LHCN-M2 (cell line): ENCODE measurements at places on chromosomes 16 and 17. TPM values are rescaled to one million over a fixed set of nuclear protein-coding genes. Genes with fewer than 3 reads are reported as not detected.

DNA sequence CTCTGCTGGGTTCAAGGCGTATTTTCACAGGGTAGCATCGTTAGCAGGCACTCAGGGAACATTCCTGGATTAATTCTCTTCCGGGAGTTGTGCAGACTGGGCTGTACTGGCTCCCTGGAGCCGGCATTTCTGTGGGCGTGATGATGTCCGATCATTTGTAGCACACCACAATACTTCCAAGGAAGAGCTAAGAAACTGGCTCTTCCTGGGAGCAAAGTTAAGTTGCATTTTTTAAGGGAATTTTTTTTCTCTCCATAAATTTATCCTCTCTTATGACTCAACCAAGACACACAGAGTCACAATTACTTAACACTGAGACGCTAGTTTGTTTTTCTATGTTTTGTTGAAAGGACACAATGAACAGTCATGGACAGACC, 211.6 kb upstream of the FOXF1 start:
- DNase-seq: no peak

DNA sequence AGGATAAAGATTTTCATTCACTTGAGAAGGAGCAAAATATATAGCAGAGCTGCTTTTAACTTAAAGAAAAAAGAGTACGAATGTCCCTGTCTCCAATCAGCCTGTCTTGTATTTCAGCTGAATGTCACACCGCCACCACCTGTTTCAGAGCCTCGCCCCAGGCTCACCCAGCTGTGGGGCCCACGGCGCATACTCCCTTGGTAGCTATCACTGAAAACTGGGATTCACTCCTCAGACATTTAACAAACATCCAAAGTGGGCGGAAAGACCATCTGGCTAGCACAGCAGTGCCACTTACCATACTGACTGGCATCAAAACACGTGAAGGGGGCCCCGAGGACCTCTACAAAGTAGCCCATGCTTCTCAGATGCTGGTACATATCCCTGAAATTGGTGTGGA, 25.4 kb upstream of the SLC38A8 start:
- DNase-seq: no peak

DNA sequence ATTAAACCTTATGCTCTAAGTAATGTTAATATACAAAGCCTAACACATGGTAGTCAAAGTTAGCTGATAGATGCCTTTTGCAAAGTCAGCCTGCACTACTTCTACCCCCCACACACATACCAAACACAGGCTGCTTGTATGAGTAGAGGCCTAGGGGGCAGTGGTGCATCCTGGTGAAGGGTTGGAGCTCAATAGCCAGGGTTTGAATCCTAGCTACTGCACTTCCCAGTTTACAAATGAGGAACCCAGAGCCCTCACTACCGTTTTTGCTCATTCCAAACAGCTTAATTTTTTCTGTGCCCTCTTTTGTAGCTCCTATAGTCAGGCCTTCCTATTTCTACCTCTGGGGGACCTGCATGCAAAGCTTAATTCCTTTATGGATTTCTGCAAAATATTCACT, 18.9 kb upstream of the HYDIN start:
- no peak for DNase-seq

- DNase-seq: no peak
Measured at GRCh38 chr16:66365651-66366050, 840 bp upstream of the CDH5 start.

GRCh38 chr16:81457326-81458133, 12.9 kb downstream of the CMIP start:
- no peak for DNase-seq

The PITPNM3 gene
- 1.5 TPM in 2 replicates for total RNA-seq

GRCh38 chr17:38327936-38328335, 15.8 kb downstream of the GPR179 start:
- DNase-seq: no peak
